HS-5 (cell line): ENCODE measurements at places on chromosomes 4 and X.

DNA sequence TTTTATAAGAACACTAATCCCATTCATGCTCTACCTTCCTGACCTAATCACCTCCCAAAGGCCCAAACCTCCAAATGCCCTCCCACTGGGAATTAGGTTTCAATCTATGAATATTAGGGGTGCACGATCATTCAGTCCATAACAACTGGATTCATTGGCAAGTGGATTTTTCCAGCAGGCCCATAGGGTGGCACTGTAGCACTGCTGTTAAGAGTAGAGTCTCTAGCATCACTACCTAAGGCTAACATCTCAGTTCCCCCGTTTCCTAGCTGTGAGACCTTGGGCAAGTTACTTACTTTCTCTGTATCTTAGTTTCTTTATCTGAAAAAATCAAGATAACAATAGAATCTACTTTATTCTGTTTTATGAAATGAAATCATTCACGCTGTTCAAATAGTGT, 315.8 kb downstream of the STIM2 start:
- DNase-seq, result no peak

DNA sequence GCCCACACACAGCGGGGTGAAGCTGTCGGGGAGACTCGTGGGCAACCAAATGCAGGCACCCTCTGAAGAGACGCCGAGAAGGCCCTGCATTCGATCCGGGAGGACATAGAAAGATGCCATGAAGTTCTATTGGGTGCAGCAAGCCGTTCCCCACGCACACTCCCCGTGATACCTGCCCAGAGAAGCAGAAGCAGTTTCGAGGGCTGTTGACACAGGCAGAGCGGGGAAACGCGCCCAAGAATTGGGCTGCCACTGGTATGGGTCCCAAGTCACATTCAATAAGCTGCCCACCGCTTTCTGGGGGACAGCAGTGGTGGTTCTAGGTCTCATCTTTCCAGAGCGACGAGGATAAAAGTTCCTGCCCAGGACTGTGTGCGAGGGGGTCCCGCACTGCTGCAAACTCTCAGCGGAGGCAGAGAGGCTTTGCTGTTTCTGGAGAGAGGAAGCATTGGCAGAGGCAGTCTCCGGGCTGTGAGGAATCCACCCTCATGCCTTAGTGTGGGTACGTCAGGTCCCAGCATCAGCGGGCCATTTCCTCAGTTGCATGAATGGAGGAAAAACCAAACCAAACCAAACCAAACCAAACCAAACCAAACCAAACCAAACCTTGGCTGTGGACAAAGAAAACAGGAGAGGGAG, 10.1 kb downstream of the PITX2 start:
- no peak for DNase-seq

GRCh38 chrX:16239211-16239610, 71.9 kb downstream of the MAGEB17 start:
- peak; percentile 47 for DNase-seq

DNA sequence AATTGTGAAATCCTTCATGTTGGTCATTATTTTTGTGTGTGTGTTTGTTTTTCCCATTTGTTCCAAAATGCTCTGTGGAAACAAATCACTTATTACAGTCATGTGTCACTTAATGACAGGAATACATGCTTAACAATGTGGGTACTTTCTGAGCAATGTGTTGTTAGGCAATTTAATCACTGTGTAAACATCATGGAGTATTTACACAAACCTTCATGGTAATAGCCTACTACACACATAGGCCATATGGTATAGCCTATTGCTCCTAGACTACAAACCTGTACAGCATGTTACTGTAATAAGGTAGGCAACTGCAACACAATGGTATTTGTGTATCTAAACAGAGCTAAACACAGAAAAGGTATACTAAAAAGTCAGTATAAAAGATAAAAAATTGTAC, 388.9 kb upstream of the PPP1R2C start:
- no peak for DNase-seq

DNA sequence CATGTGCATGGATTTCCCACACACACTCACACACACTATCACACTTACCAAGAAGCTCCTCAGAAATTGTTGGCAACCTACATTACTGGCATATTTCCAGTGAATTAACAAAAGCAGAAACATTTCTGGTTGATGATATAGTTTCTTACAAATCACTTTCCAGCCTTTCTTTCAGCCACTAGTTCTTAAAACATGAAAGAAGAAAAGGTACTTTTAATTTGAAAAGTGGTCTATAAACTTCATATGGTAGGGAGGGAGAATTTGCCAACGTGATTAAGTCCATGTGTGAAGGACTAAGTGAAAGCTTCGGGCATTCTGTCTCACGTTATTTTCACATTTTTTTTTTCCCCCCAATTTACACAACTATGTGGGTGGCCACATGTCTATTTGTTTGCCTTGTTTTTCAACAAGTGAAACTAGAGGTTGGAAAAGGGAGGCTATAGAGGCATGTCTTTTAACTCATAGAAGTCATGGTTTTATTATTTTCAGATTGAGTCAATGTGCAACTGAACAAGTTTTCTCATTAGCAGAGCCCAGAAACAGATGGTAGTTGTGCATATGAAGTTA, 832.1 kb upstream of the INTU start:
- DNase-seq, result no peak

- DNase-seq, result no peak
Measured at GRCh38 chr4:108213723-108214122, 45.0 kb upstream of the LEF1 start.

DNA sequence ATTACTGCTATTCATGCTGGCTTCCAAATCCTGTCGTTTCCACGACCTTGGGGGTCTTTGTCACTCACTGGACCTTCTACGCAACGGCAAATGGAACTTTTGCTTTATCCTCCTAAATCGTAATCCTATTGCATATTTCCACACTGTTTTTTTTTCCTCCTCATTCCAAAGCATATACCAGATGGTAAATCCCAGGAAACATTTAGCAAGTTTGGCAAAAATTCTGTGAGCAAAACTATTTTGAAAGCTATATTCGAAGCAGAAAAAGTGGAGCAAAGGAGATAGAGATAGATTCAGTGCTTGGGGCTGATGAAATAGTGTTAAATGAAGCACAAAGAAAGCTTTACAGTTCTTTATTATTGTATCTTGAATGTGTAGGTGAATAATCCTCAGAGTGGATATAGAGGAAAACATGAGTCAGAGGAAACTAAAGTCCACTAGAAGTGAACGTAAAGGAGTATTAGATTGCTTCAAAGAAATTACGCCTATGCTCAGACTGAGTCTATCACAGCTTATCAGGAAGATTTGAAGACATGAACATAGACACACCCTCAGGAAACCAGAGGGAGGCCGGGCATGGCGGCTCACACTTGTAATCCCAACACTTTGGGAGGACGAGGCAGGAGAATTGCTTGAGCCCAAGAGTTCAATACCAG, 50.2 kb upstream of the FAM9A start:
- DNase-seq, result no peak

- DNase-seq, result no peak
Measured at GRCh38 chr4:120071192-120071795, 4.6 kb upstream of the MAD2L1 start.

DNA sequence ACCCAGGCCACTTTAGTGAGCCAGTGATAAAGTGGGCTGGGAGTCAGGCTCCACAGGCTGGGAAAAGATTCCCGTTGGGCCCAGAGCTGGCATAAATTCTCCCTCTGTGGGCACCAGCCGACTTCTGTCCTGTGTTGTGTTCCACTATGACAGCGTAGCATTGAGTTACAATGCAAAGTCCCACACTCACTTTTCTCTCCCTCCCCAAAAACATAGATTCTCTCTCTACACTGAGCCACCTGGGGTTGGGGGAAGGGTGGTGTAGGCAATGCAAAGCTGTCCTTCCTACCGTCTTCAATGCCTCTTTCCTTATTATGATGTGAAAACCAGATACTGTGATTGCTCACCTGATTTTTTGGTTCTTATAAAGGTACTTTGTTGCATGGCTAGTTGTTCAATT, 566.2 kb downstream of the RAPGEF2 start:
- DNase-seq, result no peak

DNA sequence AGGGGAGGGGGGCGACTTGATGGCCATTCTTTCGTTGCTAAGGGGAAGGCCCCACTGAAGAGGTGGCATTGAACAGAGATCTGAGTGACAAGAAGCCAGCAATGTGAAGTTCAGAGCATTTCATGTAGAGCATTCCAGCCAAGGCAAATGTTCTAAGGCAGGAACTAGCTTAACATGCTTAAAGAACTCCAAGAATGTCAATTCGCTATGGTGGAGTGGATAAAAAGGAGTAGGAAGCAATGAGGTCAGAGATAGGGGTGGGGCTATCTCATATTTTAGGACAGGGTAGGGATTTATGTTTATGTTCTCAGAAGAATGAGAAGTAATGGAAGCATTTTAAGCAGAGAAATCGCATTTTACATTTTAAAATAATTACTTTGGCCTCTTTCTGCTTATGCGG, 130.9 kb downstream of the TTC29 start:
- DNase-seq, result no peak

GRCh38 chr4:171340258-171340657, 472.9 kb upstream of the GALNTL6 start:
- DNase-seq, result no peak

DNA sequence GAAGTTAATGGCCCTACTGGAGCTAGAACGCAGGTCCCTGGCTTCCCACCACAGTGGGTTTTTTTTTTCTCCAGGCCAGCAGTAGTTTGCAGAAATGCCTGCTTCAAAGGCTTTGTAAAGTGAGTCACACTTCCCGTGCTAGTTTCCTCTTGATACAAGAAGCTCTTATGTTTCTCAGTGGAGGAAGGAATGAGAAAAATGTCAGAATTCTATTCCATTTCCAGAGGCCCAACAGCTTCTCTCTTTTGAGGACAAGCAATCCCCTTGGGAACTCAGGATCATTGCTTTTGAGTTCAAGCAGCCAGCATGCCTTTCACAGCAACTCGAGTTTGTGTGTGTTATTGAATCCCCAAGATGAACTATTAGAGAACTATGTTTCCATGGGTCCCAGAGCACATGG, 134.3 kb downstream of the GUCY2F start:
- DNase-seq, result no peak

DNA sequence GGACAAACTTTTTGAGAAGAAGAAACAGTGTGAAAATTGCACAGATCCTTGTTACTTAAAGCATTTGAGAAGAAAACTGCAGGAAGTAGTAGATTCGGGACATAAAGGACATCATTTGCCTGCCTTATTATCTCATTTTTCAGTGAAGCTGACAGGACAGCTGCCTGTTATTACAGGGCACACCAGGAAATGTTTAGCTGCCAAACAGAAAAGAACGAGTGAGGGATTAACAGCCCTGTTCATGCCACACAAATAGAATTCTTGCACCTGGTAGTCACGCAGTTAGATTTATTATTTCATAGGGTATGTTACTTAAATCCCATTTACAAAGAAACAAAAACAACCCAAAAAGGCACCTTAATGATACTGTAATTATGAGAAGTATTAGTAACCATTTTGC, 100.6 kb downstream of the CHIC2 start:
- DNase-seq, result no peak

- no peak for DNase-seq
Measured at GRCh38 chr4:130044788-130045531, 949.0 kb downstream of the C4orf33 start.

DNA sequence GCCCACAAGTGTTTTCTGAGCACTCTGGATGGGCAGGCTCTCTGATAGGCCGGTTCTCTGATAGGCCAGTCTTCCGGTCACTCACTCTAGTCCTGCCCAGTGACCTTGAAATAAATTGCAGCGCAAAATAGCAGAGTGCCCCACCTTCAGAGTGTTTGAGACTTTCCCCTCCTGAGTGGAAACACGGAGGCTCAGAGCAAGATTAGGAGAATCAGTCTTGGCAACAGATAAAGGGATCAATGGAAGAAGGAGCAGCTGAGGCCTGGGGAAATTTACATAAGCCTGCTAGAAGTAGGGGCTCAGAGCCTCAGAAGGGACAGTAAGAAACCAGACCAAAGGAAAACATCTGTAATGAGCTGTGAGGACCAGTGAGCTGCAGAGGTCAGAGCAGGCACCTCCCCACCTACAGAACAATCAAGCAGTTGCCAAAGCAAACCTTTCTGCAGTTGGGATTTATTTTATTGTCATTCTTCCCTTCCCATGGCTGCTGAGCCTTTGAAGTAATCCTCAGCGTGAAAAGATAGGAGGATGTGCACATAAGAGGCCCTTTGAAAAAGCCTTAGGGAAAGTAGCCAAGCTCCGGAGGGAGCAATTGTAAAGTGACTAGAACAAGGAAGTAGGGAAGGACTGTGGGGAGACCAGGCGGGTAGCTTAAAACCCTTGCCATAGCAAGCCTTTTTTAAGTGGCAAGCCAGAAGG, 89.1 kb upstream of the TSPAN5 start:
- no peak for DNase-seq

GRCh38 chr4:499567-499966, 557 bp downstream of the PIGG start:
- DNase-seq, result no peak
